ENCODE measurements at places on chromosomes 6 and 20. TPM values are rescaled to one million over a fixed set of nuclear protein-coding genes. Genes with fewer than 3 reads are reported as not detected.

DNA sequence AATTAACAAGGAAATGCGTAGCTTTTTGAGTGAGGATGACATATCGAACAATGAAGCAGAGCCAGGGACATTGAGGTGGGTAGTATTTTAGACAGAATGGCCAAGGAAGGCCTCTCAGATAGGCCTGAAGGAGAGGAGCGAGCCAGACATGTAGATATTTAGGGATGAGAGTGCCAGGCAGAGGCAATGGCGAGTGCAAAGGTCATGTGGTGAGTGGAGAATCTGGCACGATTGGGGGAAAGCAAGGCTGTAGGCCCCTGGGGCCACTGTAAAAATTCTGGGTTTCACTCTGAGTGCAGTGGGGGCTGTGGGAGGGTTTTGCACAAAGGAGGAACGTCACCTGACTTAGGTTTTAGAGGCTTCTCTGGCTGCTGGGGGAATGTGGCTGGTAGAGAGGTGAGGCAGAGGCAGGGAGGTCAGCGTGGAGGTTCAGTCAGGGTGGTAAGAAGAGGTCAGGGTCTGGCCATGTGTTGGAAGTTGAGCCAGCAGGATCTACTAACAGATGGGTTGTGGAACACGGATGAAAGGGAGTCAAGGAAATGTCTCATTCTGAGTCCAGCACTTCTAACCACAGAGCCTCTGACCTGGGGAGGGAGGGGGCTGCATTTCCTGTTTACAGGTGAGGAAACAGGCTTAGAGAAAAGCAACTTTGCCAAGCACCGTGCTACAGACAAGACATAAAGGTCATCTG is 11.3 kb downstream of the SIRPA start:
- DNase-seq: no peak
- no peak overlapping the region for H3K27ac ChIP-seq
- H3K27me3 ChIP-seq: no peaks in the 10 kb centered on the region

DNA sequence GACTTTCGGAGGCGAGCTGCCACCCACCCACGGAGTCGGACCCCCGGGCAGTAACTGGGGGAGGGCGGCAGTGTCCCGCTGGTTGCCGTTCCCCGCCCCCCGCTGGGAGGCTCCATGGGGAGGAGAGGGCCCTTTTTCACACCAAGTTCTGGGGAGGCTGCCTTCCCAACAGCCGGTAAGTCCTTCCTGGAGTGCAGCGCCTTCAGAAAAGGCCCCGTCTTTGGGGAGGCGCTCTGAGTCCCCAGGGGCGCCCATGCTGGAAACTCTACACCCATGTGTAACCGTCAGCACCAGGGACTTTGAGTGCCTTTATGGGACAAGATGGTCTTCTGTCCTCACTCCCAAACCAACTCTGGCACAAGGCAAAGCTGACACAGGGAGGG is 430 bp upstream of the SOX18 start:
- peaks cover 28% of the 10 kb centered on the region for H3K4me1 ChIP-seq
- no peaks in the 10 kb centered on the region for H3K36me3 ChIP-seq
- H3K4me3 ChIP-seq: peak overlapping the region; percentile 56
- H3K27me3 ChIP-seq: no peaks in the 10 kb centered on the region

DNA sequence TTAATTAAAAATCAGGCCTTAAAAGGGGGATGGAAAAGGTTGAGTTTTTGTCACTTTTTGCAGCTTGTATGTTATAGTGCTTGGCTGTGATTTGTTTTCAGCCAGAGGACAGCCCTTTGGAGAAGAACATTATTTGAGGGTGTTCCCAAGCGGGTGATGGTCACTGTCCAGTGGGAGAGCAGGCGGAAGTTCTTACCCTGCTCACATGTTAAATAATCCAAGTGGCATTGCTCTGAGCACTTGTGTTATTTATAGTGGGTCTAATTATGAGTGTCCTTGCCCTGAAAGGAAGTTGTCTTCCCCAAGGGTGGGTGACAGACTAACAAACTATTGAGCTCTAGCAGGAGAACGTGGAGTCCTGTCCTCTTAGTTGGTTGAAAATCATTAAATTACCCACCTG is 49.5 kb downstream of the DOK5 start:
- peaks cover 40% of the 10 kb centered on the region for H3K27me3 ChIP-seq
- DNase-seq: no peak

- no peaks in the 10 kb centered on the region for H3K36me3 ChIP-seq
- H3K4me3 ChIP-seq: no peak overlapping the region
- H3K4me1 ChIP-seq: no peaks in the 10 kb centered on the region
Observed at GRCh38 chr20:30491016-30491415, 766.4 kb upstream of the DEFB115 start.

The RSPH3 gene
- total RNA-seq: 24.7 TPM

- no peaks in the 10 kb centered on the region for H3K36me3 ChIP-seq
- DNase-seq: no peak
- no peaks in the 10 kb centered on the region for H3K27me3 ChIP-seq
- peak overlapping the region; percentile 8 for H3K4me3 ChIP-seq
Observed at GRCh38 chr6:144347448-144347759, 62.3 kb downstream of the UTRN start.

DNA sequence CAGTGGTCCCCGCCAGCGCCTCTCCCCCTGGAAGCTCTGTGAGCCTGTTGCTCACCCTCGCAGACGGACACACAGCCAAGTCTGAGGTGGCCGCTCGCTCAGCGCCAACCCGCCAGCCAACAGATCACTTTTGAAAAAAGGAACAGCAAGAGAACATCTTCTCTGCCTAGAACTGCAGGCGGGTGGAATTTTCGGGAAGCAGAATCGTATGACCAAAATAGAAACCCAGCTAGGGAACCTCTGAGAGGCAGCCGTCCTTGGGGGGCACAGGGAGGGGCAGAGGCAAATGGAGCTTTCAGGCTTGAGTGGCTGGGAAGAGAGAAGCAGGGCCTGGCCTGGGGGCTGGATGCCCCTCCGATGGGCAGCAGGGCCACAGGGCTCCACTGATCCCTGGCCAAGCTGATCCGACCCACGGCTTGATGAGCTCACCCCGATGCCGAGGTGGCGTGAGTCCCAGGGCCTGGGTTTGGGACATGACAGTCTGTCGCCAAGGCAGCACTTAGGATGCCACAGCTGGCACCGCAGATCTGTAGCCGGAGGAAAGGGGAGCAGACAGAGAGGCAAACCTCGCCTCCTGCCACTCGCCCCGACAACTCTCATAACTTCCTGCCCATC is 9.8 kb downstream of the NFATC2 start:
- no peaks in the 10 kb centered on the region for H3K27me3 ChIP-seq
- H3K36me3 ChIP-seq: no peaks in the 10 kb centered on the region
- peak overlapping the region; percentile 45 for H3K4me3 ChIP-seq
- peaks cover 53% of the 10 kb centered on the region for H3K4me1 ChIP-seq

DNA sequence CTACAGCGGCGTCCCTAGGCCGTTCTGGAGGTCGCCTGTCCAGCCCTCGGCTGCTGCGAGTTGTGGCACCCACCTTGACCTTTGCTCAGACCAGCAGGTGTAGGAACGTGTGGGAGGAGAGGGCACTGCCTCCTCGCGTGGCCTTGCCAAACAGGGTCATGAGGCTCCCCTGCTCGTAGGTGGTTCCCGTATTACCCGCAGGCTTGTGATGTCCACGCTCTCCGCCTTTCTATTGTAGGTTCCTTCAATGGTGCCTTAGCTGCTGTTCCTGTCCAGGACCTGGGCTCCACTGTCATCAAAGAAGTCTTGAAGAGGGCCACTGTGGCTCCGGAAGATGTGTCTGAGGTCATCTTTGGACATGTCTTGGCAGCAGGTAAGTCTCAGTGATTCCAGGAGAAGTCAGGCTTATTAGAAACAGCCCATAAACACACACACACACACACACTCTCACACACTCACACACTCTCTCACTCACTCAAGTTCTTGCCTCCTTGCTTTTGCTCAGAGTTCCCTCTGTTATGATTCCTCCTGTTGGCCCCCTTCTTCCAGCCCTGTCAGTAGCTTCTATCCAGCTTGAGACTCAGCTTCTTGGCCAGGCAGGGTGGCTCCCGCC is 942 bp downstream of the ACAT2 start:
- H3K36me3 ChIP-seq: peaks cover 5% of the 10 kb centered on the region
- DNase-seq: no peak
- peaks cover 4% of the 10 kb centered on the region for H3K4me1 ChIP-seq
- peak overlapping the region; percentile 96 for H3K27ac ChIP-seq
- H3K4me3 ChIP-seq: peak overlapping the region; percentile 71
- H3K27me3 ChIP-seq: no peaks in the 10 kb centered on the region

The LTB gene
- total RNA-seq: 0.64 TPM

The SOBP gene
- 2.6 TPM for total RNA-seq

DNA sequence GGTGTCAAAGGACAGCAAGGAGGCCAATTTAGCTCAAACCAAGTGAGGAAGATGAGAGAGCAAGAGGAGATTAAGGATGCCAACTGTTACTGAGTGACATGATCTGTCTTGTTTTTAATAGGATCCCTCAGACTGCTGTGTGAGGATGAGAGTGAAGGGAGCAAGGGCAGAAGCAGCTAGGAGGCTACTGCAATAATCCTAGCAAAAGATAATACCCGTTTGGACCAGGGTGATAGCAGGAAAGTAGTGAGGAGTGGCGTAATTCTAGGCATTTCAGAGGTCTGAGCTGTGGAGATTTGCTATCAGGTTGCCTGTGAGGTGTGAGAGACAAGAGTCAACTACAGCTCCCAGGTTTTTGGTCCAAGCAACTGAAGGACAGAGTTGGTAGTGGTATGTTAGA is 14.7 kb downstream of the UBE2V1 start:
- peaks cover 47% of the 10 kb centered on the region for H3K36me3 ChIP-seq
- DNase-seq: no peak
- no peak overlapping the region for H3K4me3 ChIP-seq

DNA sequence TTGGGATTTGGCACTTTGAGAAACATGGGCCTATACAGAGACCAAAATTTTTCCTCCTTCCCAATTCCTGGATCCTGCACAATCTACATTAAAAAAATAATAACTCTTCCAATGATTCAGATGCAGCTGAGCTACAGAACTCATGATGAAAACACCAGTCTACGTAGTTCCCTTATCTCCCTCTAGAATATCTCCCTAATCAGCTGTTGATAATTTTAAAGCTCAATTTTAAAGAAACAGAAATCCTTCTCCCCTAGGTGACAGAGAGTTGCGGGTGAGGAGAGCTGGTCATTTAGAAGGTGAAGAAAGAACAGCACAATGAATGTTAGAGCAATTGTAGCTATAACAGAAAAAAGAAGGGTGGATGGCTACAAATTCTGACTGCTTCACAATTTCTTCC is 175.6 kb upstream of the KCNK16 start:
- no peak for DNase-seq
- H3K36me3 ChIP-seq: no peaks in the 10 kb centered on the region
- peaks cover 51% of the 10 kb centered on the region for H3K27me3 ChIP-seq
- no peak overlapping the region for H3K27ac ChIP-seq
- H3K4me3 ChIP-seq: no peak overlapping the region

The KCNK16 gene
- total RNA-seq: not detected
